A549 treated with dexamethasone at 1 μM for 4 hours (cell line): ENCODE measurements at places on chromosomes 7 and 10. TPM values are rescaled to one million over a fixed set of nuclear protein-coding genes. Genes with fewer than 3 reads are reported as not detected.

The WNT8B gene
- 0.05 TPM in 1 of 5 replicates, not detected in the others for total RNA-seq

The SOSTDC1 gene
- not detected in 5 replicates for total RNA-seq

The WIPF3 gene
- 0.39 to 0.65 TPM (median 0.62 TPM) in 5 replicates for total RNA-seq

The OPN1SW gene
- not detected in 5 replicates for total RNA-seq

The BICC1 gene
- total RNA-seq = 17.0 to 24.6 TPM (median 21.3 TPM) in 5 replicates
